CD4-positive, alpha-beta T cell treated with Interleukin-2 at 100 ng/mL for 4 hours (primary cell): ENCODE measurements at places on chromosomes 5 and 9.
A peak's percentile ranks its signal among the peaks of the same experiment; 100 is the strongest.

GRCh38 chr5:151222054-151222789 lies 1.7 kb downstream of the CCDC69 start:
- DNase-seq: peak; percentile 39

DNA sequence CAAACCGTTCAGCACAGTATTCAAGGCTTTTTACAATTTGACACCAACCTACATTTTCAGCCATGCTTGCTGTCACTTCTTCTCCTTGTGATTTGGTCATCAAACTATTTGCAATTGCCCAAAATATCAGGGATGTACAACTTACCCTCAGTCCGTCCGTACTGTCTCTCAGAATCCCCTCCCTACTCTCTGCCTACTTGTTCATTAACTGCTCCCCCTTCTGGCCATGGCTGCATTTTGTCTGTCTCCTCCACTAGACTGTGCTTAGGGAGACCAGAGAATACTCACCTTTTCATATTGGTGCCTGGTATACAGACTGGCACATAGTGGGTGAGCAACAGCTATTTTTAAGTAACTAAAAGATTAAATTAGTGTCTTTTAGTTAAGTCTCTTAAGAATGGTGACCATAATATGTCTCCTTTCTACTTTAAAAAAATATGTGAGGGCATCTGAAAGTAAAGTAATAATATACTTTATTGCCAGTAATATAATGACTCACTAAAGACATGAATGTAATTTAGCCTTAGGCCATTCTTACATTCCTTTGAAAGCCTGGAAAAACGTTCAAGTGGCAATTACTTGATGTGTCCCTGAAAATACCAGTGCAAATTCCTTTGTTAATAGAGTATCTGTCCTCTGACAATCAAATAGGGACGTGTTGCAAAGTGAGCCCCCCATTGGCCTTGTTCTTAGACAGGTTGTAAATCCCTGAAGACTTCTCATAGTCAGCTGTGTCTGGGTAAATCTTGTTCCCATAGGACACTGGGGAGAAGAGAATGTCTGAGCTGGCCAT lies 27.8 kb downstream of the PRLR start:
- DNase-seq: peak; percentile 15

DNA sequence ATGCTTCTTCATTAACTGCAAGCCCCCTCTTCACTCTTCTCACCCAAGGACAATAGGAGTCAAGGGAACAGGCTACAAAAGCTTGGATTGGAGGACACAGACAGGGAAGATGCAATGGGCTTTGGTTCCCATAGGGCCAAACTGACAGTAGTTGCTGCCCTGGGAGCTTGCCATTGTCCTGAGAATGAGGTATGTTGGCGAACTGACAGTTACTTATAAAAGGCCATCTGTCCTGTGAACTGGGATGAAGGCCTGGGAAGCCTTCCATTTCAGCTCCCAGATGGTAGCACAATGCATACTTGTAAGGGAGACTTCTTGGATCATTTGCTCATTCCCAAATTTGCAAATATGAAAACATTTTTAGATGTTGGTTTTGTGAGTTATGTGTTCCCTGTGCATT lies 88.9 kb downstream of the SNCAIP start:
- DNase-seq: no peak

- no peak for DNase-seq
These were observed 246.3 kb upstream of the EFNA5 start for GRCh38 chr5:107916731-107917725.

DNA sequence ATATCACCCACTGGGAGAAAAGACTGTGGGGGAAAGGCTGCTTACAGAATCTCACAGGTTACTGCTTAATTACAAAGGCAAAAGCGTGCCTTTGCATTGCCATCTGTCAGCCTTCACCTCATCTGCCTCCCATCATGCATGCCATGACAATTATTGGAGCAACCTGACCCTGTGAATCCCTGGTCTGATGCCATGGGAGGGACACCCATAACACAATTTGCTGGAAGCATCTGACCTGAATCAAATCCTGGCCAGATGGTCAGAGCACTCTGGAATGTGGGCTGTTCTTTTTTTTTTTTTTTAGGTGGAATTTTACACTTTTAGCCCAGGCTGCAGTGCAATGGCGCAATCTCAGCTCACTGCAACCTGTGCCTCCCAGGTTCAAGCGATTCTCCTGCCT lies 11.6 kb upstream of the RETREG1 start:
- DNase-seq: no peak

- peak; percentile 76 for DNase-seq
These were observed 6.1 kb upstream of the TNIP1 start for GRCh38 chr5:151086905-151087360.

DNA sequence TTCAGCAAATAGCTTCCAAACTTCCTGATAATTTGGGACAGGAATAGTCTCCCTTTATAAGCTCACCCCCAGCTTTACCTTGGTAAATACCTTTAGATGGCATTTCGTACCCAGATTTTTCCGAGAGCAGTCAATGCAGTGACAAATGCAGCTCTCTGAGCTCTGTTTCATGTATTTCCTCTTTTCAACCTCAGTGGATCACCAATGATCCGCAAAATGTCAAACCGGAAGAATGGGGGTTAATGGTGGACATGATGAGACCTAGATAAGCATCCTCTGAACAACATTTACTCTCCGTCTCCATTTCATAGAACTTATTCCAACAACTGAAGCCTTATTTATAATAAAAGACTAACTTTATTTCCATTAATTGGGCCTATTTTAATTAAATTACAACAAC lies 227.3 kb downstream of the MCTP1 start:
- no peak for DNase-seq

DNA sequence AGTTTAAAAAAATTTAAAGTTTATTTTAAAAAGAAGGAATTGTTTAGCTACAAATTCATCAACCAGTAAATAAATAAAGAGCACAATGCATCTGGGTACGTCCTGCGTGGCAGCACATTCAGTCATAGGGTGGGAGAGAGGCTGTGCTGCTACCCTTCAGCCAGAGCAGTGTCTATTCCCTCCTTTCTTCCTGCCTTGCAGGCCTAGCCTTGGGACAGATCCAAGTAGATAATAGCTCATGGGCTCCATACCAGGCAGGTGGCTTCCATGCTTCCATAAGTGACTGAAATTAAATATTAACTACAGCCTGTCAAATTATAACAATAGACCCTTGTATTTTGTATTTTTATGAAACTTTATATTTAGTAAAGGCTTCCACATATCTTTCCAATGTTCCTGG lies 408.3 kb upstream of the RGMB start:
- DNase-seq: no peak

DNA sequence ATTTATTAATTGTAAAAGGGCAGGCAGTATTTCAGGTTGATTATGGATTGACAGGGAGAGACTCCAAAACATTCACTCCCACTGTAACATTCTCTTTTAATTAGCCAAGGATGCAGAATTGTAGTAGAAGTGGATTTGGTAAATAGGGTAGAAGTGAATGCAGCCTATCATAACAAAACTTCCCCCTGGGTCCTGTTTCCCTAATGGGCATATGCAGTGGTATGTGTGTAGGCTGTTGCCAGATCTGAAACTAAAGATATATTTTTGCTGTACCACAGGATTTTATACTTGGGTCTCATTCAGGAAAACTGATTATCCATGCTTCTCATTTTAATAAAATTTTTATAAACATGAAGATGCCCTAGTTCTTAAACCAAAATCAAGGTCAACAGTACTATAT lies 351.2 kb downstream of the KDM4C start:
- DNase-seq: no peak
